ENCODE measurements at places on chromosomes 5 and 9.
A peak's percentile ranks its signal among the peaks of the same experiment; 100 is the strongest.

DNA sequence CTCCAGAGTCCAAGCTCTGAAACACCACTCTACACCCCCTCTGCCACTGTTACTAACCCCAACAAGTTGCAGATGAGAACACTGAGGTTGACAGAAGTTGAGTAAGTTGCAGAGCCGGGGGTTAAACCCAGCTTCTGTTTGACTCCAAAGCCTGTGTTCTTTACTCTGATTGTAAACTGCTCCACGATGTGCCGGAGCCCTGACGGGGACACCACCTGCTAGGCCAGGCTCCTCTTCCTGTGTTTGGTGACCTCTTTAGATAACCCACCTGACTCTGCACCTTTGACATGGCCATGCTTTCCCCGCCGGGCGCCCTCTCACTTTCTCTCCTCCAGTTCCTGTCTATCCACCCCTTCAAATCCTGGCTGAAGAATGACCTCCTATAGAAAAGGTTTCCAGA, 96.7 kb downstream of the PAX5 start:
- no peak for DNase-seq

DNA sequence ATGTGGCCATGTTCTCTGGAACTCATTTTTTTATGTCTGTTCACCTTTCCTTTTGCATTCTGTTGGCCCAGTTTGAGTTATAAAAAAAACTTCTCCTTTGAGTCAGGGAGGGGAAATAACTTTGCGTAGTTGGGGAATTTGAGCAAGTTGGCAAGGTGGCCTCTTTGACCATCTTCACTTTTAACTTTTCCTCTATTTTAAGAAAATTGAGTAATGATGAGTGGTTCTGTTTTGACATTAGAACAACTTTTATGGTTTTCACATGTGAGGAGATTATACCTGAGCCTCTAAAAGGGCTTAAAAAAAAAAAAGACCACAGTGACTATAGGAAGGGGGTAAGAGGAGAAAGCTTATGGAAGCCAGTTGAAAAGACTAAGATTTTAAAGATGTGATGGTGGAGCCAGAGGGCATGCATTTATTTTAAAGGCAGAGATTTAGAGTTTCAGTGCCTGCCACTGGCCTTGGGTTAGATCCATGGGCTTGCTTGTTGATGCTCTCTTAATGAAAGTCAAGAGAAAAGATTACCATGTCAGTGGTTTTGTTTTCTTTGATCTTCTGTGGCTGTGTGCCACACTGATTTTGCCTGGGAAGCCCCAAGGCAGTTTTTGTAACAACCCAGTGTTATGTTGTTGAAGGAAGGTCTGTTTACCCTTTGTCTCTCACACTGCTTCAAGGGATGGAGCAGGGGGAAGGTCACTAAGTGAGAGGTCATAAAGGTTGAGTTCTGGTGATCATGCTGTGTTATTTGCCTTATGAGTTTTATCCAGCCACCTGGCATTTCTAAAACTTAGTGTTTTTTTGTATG, 219.7 kb upstream of the CD180 start:
- DNase-seq, result no peak

- no peak for DNase-seq
These were observed 50.7 kb downstream of the PRRC1 start for GRCh38 chr5:127568166-127568565.

DNA sequence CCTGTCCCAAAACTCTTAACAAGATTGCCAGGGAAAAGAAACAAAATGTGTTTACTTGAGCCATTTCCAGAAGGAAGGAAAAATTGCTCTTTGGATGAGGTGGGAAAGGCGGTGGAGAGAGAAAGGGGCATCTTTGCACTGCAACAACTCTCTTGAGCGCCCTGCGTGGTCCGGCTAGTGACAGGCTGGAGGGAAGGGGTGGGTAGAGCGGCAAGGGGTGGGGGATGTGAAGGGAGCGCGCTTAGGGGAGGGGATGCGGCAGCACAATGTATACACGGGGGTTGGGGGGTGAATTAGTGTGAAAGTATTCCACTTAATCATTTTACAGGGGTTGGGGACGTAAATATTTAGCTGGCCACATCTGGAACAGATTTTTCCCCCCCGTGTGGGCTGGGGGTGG, 1.3 kb downstream of the FGF10 start:
- peak; percentile 63 for DNase-seq

GRCh38 chr5:89300426-89300970, 417.5 kb upstream of the MEF2C start:
- DNase-seq, result no peak

GRCh38 chr5:154200221-154200620, 9.7 kb downstream of the GALNT10 start:
- no peak for DNase-seq

- DNase-seq, result no peak
These were observed 83.2 kb upstream of the TBCA start for GRCh38 chr5:77859306-77859705.

- DNase-seq, result peak; percentile 46
These were observed 134.8 kb downstream of the KCNIP1 start for GRCh38 chr5:170638454-170639220.

GRCh38 chr5:89190515-89191265, 307.7 kb upstream of the MEF2C start:
- DNase-seq, result no peak

GRCh38 chr5:179954434-179954833, 46.7 kb upstream of the TBC1D9B start:
- no peak for DNase-seq

- DNase-seq, result no peak
These were observed 313.5 kb downstream of the ICE1 start for GRCh38 chr5:5736007-5736406.

- DNase-seq, result no peak
These were observed 70.0 kb upstream of the IL17B start for GRCh38 chr5:149448831-149449714.

GRCh38 chr9:10773136-10773535, 160.3 kb upstream of the PTPRD start:
- DNase-seq, result no peak

DNA sequence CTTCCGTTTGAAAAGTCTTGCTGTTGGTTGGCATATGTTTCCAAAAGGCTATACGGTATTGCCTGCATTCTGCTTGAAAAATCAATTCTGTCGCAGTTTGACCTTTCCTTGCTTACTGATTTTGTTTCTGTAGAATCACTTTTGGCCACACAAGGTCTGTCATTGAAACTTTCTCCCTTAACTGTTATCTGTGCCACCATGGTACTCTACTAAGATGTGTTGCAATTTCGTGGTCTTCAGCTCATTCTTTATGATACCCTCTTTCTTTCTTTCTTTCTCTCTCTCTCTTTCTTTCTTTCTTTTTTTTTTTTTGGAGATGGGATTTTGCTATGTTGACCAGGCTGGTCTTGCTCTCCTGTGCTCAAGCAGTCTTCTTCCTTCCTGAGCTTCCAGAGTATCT, 4.5 kb downstream of the OSTF1 start:
- DNase-seq, result no peak

DNA sequence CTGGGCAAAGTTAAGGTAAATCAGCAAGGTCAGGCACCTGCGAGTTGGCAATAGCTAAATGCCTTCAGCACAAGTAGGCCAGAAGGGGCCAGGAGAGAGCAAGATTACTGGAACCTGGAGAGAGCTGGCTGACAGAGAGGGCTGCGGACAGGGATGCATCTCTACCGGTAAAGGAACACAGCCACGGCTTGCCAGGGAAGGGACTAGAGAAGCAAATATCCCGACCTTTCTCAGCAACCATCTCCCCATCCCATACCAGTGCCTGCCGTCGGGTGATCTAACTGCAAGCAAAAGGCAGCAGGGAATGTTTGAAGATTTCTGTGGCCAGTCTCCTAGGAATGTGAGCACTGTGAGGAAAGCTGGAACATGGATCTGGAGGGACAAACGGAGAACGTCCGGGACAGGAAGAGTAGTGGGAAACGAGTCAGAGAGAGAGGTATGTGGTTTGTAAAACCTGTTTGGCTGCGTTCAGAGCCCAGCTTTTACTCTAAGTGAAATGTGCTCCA, 15.9 kb upstream of the ABLIM3 start:
- DNase-seq, result no peak

GRCh38 chr9:78713614-78714405, 416.9 kb downstream of the PSAT1 start:
- peak; percentile 65 for DNase-seq

DNA sequence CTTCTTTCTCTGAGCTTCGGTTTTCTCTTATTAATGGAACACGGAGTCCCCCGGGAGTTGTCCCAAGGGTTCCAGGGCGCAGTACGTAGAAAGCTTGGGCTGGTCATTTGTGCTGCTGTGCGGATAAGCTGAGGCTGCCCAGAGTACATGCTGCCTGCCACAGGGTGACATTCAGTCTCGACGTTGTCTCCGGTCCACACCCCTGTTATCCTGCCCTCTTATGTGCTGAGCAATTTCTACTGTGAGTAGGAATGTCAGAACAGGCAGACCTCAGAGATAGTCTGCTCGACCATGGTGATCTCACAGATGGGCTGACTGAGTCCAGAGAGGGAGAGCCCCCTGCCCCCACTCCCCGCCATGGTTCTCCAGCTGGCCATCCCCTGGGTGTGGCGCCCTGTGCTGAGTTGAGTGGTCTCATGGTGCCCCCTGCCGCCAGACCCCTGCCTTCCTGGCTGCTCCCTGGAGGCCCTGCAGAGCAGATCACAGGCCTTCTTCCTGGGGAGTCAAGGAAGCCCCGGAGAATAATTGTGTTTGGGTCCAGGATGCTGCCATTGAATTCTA, 124.0 kb downstream of the RGS3 start:
- peak; percentile 25 for DNase-seq

DNA sequence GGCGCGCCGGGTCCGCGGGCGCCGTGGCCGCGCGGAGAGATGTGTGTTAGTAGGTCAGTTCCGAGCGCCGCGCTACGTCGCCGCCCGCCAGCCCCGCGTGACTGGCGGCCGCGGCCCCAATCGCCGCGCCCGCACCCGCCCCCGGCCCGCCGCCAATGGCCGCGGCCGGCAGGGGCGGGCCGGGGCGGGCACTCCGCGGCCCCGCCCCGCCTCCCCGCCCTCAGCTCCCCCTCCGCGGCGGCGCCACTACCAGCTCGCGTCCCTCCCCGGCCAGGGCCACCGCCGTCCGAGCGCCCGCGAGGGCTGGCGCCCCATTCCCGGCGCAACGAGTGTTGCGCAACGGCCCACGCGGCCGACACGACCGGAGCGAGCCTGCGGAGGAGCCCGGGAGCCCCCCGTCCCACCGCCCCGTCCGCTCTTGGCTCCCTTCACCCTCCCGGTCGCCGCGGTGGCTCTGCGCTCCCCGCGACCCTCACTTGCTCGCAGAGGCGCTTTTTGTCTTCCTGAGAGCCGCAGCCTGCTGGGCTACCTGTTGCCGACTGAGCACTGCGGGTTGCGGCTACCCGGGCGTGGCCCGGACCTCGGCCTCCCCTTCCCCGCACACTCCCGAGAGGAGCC, at the start of gene NFIL3:
Gene NFIL3 (minus strand): TSS at position 48 of the 618 bp plus-strand sequence. CDS start 13,098 bp downstream, outside the sequence.
- peak; percentile 61 for DNase-seq

- DNase-seq, result no peak
These were observed 31.6 kb upstream of the STK32A start for GRCh38 chr5:147203213-147203612.

DNA sequence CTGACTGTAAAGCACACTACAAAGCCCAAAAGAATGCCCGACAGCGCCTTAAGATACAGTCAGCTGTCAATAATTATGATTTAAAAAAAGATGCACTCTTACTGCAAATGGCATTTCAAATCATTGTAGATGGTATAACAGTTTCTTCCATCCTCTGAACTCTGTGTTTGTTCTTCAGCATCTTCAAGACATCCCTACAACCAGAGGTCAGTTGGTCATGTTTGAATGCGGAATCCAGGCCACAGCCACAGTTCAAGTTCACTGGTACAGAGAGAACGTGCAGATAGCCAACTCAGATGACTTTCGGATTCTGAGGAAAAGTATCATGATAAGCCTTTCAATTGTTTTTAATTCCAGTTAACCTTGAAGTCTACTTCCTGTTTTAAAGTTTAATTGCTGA, 8.7 kb upstream of the MYOT start:
- DNase-seq, result no peak

- no peak for DNase-seq
These were observed 848.8 kb upstream of the DMAC1 start for GRCh38 chr9:8648271-8648845.

GRCh38 chr5:117131048-117131679, 556.5 kb upstream of the SEMA6A start:
- peak; percentile 5 for DNase-seq

- no peak for DNase-seq
These were observed 678.1 kb upstream of the ZNF608 start for GRCh38 chr5:125424402-125425141.

DNA sequence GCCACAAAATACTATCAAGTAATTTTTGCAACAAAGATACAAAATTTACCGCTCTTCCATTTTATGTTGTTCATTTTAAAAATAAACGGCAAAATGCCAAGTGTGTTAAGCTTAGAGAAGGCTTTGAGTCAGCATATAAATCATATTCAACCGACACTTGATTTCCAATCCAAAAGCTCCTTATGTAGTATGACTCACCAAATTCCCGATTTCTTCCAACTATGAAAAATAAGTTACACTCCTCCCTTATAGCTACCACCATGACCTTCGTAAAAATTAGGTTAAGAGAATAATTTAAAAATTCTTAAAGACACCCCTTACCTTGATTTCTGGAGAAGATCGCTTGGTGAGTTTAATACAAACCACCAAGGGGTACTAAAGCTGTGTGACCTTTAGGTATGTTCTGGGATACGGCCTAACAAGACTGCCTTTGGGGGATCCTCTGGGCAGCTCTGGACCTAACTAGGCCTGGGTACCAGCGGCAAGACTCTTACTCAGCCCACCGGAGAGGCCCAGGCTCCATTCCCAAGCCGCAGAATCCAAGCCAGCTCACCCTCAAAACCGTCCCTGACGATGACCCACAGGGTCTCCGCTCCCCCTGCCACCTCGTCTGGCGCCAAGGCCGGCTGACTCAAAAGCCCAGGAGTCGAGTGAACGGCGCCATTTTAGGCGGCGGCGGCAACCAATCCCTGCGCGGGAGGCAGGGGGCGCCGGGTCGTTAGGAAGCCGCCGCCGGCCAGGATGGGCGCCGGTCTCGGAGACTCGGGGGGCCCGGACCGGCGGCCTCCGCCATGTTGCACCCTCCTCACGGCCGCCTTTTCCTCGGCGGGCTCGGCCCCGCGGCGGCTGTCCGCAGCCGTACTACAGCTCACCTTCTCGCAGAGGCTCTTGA, 739 bp downstream of the PPP2CA start:
- peak; percentile 79 for DNase-seq

DNA sequence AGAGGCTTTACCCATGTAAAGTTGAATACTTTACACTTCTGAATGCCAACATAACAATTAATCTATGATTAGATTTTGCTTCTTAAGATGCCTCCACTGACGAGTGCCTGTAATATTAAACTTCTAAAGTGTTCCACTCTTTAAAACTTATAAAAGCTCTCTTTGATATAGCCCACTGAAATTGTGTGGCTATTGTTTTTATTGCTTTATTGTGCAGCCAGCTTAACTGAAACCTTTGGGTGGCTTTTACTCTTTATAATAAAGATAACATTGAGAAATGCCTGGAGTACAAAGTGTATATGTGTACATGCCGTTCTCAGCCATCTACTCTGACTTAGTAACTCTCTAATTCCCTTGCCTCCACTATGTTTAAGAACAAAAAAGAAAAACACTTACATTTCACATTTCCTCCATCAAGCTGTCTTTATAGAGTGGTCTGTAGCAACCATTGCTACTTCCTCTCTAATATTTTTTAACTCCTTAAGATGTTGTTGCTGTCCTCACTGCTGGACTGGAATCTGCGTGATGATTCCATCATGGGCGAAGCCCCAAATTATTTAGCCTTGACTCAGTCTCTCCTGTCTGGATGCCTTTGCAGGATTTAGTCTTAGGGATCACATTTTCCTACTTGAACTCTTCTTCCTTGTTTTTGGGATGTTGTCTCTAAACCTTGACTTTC, 9.1 kb downstream of the PIK3R1 start:
- no peak for DNase-seq

- DNase-seq, result no peak
These were observed 17.7 kb downstream of the IL31RA start for GRCh38 chr5:55868846-55869245.

GRCh38 chr9:130421802-130422276, 22.9 kb upstream of the ASS1 start:
- peak; percentile 98 for DNase-seq
